D721Med (cell line): ENCODE measurements at places on chromosomes 1 and 21.

- DNase-seq: no peak
Measured at GRCh38 chr1:167454894-167455785, 63.2 kb downstream of the CD247 start.

GRCh38 chr1:221230605-221231004, 351.4 kb downstream of the HLX start:
- DNase-seq: no peak

GRCh38 chr1:245195398-245195797, 40.6 kb downstream of the KIF26B start:
- no peak for DNase-seq

- no peak for DNase-seq
Measured at GRCh38 chr21:44295646-44296045, 4.2 kb upstream of the PFKL start.

DNA sequence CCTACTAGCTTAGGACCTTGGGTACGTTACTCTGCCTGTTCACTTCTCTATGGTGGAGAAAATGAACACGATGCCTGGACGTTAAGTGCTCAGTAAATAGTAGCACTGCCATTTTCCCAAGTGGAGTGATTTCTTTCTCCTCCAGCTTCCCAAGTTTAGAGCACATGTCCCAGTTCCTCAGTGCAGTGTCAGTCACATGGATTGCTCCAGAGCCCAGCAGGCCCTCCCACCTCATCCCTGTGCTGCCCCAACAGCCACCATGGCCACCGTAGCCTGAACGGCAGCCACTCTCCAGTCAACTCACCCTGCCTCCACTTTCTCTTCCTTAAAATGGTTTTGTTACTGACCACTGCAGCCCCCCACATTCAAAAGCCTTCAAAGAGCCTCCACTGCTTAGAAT, 8.5 kb downstream of the STMN1 start:
- DNase-seq: no peak

DNA sequence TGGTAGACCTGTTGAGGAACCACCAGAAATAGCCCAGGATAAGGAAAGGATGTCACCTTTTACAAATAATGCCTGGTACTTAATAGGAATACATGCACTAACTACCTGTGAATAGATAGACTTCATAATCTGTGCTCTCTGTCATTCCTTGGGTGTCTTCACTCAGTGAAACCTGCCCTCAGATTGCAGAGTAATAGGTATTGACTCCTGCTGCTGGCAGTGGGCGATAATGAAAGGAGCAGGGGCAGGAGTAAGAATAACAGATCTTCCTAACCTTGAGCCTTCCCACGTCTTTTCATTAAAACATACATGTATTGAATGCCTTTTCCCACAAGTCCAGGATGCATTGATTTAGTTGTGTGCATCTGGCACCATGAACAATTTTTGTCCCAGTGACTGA, 16.4 kb downstream of the FABP3 start:
- DNase-seq: no peak

- no peak for DNase-seq
Measured at GRCh38 chr21:38911484-38912101, 105.9 kb downstream of the ETS2 start.

DNA sequence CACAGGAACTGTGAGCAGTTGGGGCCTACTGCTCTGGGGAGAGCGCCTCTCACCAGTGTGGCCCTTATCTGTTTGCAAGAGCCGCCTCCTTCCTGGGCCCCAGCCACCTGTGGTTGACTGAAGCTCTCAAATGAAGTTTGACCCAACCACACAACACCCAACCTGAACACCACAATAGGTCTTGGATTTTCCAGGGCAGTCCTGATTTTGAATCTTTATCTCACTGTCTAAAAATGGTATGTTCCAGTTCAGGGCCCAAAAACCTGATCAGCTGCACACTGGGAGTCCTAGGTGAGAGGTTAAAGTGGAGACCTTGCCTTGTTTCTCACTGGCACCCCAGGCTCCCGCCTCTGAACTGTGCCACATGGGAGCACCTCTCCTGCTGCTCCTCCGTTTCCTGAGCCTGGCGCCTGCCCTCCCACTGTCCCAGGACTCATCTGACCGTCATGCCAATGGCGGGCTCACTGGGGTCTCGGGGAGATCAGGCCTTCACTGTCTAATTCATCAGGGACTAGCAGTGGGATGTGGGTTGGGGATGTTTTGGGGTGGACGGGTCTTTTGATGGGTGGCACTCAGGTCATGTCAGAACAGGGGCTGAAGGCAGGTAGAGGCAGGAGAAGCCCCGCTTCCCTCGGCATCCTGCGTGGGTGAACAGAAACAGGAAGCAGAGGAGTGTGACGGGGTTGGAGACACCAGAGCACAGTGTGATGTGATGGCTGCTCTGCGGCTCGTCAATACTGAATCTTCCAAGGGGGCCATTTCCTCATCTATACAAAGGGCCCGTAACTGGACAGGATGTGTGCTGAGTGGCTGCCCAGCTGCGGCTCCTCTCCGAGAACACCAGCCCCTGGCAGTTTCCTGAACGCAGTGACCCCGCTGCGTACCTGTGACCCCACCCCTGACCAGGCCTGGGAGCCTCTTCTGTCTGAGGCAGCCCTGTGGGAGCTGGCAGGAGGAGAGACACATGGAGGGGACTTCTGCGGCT, 59.6 kb upstream of the ITPKB start:
- no peak for DNase-seq

GRCh38 chr1:232909752-232910151, 40.7 kb upstream of the NTPCR start:
- no peak for DNase-seq

- no peak for DNase-seq
Measured at GRCh38 chr1:157849229-157849875, 7.7 kb upstream of the CD5L start.

DNA sequence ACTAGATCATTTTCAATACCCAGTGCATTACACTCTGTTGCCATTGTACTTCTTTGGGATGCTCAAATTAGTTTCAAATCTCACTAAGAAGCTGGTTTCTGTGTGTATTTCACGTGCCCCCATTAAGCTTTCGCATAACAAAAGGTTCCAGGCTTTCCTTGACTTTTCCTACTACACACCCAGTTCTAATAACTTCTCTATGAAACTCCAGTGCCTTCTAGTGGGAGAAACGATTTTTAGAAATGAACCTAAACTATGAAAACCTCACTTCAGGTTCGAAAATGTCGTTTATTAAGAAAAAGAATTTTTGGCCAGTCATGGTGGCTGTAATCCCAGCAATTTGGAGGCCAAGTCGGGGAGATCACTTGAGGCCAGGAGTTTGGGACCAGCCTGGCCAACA, 2.8 kb downstream of the CFHR4 start:
- no peak for DNase-seq

- DNase-seq: no peak
Measured at GRCh38 chr1:70355920-70356319, 1.4 kb upstream of the ANKRD13C start.
